Heart right ventricle (tissue), 16 donors: ENCODE measurements at places on chromosomes 12 and 14. TPM values are rescaled to one million over a fixed set of nuclear protein-coding genes. Genes with fewer than 3 reads are reported as not detected.

DNA sequence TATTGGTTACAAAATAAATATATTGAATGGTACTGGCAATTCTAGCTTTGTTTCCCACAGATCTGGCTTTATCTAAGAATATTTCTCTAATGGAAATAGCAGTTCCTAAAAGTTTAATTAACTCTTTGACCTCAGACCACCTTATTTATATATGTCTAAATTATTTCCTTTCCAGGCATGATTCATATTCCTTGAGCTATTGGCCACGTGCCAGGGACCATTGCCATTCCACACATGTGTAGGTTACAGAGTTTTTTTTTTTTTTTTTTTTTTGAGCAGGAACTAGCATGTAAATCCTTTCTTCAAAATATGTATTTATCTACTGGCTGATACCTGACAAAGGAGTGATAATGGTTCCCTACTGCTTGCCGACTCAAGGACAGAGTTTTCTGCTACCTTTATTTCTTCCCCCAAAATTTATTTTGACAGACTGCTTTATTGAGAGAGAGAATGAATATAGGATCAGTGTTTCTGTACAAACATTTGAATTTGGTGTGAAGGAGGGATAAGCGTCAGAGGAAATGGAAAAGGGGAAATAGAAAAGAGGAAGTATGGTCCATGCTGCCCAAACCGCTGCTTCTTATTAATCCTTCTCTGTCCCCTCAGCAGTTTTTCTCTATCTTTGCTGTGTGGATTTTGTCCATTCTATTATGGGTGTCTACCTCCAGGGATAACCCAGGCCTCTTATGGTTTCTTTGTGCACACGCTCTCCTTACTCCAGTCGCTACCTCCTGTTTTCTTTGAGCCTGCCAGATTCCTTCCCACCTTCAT, 36.4 kb downstream of the PDE3A start:
- DNase-seq = peak; percentile 19

DNA sequence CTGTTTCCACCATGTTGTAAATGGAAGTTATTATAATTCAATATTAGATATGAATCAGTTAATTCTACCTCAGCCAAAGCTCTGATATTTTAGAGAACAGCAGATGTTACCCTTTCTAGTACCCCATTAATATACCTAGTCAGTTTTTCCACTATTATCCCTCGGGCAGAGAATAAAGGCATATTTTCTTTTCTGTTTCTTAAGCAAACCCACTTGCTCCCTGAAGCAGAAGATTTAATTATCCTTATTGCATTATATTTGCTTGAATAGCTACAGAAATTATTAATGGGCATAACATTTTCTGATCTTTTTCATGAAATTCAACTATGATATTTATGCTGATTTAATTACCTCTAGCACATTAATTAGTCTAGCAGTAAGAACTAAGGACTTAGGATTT, 832.9 kb upstream of the FBXO33 start:
- no peak for DNase-seq

GRCh38 chr12:94731733-94732360, 81.5 kb upstream of the TMCC3 start:
- no peak for DNase-seq

KCNJ8 gene
- 49.0 TPM for total RNA-seq

GRCh38 chr12:106508966-106509365, 73.8 kb upstream of the RFX4 start:
- no peak for DNase-seq

- DNase-seq = no peak
These were observed 29.8 kb downstream of the MED21 start for GRCh38 chr12:27052176-27052575.

DNA sequence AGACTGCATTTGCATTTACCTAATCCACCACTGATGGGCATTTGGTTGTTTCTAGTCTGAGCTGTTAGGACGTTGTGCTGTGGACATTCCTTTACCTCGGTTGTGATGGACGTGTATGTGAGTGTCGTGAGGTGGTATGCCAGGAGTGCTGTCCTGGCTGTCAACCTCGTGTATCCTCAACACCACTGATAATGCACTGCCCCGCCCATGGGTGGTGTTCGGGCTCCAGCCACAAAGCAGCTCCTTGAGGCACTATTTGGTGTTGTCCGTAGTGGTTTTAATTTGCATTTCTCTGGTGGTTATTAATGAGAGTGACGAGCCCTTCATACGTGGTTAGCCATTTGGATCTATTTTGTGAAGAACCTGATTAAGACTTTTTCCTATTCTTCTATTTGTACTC, 87.6 kb downstream of the PPP2R5C start:
- DNase-seq = no peak

DNA sequence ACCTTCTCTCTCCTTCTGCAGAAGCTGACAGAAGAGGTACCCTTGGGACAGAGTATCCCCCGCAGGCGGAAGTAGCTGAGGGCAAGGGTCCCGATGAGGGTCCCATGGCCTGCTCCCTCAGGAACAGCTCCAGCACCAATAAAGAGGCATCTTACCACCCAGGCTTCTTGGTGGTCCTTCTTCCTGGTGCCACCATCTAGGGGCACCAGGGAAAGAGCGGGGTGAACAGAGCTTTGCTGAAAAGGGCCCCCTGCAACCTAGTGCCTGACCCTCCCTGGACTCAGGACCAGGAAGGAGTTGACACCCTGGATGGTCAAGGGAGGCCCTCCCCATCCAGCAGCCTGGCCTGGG, 591 bp upstream of the IRF9 start:
- DNase-seq = no peak

DNA sequence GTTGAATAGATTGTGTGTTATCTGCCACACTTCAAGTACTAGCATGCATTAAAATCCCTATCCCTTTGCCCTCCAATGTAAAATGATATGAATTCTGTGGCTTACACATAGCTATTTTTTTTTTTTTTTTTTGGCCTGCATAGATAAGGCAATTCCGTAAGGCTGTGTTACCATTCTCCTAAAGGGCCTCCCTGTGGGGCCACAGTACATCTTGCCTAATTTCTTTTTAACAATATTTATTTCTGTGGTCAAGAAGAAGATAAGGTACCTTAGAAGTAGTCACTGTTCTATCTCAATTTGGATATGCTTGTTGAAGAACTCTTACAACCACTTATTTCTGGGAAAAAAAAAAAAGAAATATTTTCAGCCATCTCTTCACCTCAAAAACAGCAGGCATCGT, 19.8 kb downstream of the FLRT2 start:
- no peak for DNase-seq

DNA sequence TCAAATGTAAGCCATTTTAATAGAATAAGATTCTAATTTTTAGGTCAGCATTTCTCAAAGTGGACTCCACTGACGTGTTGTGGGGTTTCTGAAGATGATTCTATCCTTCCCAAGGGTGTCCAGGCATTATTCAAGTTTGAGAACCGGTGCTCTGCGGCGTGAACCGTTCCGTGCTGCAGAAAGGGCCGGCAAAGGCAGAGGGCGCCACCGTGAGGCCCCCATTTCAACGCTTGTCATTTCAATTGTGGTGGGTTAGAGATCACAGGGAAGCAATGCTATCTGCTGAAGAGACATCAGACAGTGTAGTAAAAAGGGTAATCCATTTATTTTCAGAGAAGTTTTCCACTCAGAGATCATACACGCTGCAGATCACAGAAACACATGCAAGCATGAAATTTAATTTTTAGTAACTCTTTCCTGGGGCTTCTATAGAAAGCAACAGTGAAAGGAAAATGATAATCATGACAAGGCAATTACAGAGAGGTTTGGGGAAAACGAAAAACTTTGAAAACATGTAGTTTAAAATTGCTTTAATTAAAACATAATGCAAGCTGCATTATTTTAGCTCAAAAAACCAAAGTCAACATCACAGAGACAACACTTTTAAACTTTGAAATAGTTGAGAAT, 201.7 kb downstream of the EXOC5 start:
- no peak for DNase-seq

DNA sequence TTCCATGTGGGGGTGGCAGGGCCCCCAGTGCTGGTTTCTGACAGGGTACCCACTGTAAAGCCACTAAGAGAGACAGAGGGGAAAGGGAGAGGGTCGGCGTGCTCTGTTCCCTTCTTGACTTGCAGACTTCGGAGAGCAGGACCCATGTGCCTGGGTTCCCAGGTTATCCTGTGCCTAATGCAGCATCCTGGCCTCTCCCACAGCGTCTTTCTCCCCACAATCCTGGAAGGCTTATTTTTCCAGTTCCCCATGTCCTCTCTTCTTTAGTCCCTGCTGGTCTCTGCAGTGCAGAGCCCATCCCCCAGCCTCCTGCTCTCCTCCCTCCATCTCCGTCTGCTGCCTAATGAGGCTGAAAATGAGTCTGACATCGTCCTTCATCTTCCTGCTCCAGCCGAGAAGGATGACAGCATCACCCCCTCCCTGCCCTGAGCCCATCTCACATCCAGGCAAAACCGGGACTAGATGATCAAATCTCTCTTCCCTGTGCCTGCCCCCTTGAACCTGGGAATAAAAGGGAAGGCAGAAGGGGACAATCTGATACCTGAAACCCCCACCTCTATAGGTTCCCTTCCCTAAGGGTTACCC, 15.1 kb downstream of the CALCOCO1 start:
- DNase-seq = no peak
